Stimulated activated CD4-positive, alpha-beta T cell treated with anti-CD3 and anti-CD28 coated beads, Interleukin-1b, Interleukin-23, amount 100 ng/mL, for 24 hours (primary cell): ENCODE measurements at places on chromosomes 1 and 21.

- no peak for DNase-seq
Measured at GRCh38 chr1:119790451-119791198, 20.6 kb downstream of the REG4 start.

- DNase-seq, result no peak
Measured at GRCh38 chr1:235597867-235598553, 51.6 kb downstream of the GNG4 start.

DNA sequence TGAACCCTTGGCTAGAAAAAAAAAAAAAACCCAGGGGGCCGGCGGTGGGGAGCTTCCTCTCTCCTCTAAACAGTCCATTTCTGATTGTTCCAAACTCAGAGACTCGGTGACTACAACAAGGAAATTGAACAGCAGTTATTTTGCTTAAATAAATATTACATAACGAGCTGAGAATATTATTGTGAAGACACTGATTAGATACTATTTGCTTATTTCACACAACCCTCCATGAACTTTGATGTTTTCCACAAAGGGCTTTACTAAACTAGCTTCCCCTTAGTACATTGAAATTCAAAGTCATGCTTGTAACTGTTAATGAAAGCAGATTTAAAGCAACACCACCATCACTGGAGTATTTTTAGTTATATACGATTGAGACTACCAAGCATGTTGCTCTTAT, at the start of gene CFHR5:
CFHR5 (plus strand) TSS at position 279 of the 400 bp plus-strand sequence; CDS start at position 388, 109 bp downstream.
- no peak for DNase-seq

DNA sequence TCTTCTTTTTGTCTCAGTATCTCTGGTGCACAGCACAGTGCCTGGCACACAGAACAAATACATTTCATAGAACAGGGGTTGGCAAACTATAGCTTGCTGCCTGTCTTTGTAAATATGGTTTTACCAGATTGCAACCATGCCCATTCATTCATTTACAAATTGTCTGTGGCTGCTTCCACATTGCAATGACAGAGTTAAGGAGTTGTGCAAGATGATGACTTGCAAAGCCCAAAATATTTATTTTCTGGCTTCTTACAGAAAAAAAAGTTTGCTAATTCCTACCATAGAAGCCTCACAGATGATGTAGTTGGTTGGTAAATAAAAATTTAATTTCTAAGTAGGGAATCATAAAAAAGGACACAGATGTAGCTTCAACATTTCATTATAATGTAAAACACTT, 11.2 kb upstream of the HMGB4 start:
- DNase-seq, result no peak

DNA sequence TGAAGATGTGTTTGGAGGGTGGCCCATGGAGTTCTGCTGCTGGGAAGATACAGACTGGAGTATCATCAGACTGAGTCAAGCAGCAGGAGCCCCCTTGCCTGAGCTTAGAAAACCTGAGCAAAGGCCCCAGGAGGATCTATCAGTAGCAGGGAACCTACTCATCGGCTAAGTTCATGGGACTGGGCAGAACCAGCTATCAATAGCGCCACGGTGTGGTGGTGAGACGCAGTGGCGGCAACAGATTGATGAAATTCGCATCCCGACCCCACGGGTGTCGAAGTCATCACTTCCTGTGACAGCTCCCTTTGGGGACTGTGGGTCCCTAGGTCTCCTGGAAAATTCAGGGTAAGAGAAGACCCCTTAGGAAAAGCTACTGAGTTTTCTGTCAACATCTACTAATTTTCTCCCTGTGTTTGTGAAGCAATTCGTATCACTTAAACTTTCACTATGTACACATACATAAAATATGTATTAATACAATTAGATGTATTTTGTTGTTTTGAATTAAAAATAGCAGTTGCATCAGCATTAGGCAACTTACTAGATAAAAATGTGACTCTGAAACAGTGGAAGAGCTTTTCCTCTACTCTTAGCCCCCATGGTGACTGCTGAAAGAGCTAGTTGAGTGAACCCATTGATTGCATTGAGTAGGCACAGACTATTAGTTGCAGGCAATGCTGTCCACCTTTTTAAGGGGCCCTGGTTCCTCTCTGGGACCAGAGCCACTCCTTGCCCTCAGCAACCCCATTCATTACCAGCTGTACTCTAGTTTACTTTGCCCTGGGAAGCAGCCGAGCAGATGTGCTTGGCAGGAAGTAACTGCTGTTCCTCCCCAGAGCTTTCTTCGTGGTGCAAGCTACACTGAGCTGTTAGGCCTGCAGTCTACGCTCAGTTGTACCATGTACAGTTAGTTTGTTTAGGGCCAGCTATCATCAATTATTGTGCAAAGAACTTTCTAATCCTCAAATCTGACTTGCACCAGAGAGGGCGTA, 7.3 kb upstream of the CACNA1S start:
- DNase-seq, result peak; percentile 36

DNA sequence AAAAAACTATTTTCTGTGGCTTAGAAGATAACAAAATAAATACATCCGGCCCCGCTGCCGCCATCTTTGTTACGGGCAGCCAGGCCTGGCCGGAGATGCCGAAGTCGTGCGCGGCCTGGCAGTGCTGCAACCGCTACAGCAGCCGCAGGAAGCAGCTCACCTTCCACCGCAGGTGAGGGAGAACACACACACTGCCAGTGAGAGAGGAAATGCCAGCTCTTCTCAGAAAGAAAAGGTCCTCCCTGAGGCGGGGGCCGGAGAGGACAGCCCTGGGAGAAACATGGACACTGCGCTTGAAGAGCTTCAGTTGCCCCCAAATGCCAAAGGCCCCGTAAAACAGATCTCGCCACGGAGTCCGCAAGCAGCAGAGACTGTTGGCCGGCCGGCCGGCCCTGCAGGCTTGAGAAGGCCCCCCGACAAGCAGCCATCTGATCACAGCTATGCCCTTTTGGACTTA, 323.2 kb downstream of the AMY1C start:
- DNase-seq, result no peak

DNA sequence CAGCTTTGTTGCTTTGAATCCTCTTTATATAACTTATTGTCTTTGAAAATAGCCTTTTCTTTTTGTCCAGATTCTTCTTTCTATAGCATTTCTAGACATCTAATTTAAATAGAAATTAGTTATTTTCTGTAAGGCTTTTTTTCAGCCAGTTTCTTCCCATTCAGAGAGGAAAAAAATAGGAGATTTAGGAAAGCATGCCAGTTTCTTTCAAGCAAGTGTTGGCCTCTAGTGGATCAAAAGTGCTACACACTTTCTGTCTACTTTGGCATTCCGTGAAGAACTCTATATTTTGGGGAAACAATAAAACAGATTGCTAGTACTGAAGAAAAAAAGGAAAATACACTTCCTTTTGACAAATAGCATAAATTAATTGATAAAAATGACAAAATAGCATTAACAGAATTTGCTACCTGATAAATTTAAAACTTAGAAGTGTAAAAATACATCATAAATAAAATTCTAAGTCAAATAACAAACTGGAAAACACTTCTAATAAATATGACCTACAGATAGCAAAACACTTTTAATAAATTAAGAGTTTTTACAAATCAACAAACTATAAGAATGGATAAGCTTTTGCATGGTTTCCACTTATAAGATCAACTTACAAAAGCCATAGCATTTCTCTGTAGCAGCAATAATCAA, 13.1 kb upstream of the EXO1 start:
- DNase-seq, result no peak

DNA sequence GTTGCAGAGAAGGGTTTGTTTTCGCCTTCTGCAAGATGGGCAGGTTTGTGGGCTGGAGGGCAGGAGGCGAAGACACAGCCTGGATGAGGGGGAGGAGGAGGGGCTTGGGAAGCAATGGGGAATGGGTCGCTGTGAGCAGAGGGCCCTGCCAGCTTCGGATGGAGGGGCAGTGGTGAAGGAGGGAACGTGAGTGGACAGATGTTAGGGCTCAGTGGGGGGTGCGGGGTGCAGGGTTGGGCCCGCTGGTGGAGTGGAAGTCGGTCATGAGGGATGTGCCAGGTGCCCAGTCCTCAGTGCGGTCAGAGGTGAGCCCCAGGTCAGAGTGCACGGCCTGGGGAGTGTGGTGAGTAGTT, 55.5 kb upstream of the ABCG1 start:
- no peak for DNase-seq

DNA sequence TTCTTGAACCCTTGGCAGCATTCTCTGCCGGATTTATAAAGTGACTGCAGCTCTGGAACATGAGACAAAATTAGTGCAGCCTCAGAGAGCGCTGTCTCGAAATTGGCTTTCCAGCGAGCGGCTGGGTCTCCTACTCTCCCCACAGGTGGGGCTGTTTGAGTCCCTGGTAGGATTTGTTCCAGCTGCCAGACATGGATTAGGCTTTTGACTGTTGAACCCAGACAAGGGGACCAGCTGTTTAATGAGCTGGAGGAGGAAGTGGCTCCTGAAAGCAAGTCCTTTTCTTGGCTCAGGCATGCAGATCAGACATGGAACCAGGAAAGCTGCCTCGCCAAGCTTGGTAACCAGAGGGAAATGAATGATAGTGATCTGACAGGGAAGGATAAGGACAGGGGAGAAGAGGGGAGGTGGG, 69.6 kb downstream of the UBIAD1 start:
- no peak for DNase-seq

DNA sequence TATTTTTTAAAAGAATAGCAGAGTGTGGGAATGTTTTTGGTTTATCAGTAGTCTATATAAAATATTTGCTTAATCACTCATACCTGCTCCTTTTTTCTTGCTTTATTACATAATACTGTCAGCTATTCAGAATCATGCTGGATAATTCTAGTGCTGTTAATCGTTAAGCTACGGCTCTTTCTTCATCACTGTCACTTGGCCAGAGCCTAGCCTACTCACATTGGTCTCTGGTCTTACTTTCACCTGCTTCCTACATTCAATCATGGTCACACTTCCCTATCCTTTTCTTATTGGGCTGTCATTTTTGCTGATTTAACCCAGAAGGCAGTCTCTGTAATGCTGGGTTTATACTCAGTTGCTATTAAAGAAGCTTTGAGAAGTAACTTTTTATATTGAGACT, 2.5 kb downstream of the KLHL20 start:
- DNase-seq, result no peak

DNA sequence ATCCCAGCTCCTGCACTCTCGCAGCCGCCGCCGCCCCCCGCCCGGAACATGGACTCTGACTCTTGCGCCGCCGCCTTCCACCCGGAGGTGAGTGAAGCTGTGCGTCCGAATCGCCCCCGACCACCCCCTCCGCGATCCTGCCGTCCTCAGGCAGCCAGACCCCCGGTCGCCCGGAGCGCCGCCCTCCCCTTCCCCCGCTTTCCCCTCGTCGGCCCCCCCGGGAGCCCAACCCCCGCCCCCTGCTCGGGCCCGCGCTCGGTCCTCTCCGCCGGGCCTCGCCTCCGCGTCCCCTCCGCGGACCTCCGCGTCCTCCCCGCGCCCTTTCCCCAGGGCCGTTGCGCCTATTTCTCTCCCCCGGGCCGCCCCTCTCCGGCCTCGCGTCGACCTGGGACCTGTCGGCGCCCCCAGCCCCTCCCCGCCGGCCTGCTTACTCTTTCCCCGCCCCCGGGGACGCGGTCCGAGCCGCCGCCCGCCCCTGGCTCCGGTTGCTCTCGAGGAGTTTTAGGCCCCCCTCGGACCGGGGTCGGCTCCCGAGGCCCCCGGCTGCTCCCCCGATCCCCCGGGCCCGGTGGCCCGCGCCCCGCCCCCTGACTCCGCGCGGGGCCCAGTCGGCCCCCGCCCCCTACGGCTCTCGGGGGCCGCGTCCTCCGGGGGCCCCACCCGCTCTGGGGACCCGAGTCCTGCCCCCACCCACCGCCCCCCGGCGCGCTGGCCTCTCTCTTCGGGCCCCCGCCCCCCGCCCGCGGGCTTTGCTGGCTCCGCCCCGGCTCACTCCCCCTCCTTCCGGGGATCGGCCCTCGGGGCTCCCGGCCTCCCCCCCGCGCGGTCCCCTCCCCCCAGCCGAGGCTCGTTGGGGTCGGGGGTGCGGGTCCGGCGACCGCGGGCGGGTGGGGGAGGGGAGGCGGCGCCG, 743 bp downstream of the PHF13 start:
- no peak for DNase-seq

GRCh38 chr1:202291961-202292712, 49.6 kb downstream of the UBE2T start:
- DNase-seq, result no peak

DNA sequence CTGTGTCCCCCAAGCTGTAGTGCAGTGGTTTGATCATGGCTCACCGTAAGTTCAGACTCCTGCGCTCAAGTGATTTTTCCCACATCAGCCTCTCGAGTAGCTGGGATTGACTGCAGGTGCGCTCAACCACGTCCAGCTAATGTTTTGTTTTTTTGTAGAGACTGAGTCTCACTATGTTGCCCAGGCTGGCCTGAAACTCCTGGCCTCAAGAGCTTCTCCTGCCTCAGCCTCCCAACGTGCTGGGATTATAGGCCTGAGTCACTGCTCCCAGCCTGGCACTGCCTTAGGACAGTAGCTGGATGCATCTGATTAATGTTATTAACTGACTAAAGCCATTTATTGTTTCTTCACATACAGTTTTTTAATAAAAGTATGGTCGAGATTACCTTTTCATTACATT, 40.2 kb downstream of the RNF11 start:
- DNase-seq, result no peak

- DNase-seq, result no peak
Measured at GRCh38 chr1:10900251-10900651, 103.8 kb upstream of the CASZ1 start.

- no peak for DNase-seq
Measured at GRCh38 chr1:220887520-220888416, 8.5 kb downstream of the HLX start.

- DNase-seq, result no peak
Measured at GRCh38 chr1:9100471-9101043, 28.3 kb downstream of the GPR157 start.

DNA sequence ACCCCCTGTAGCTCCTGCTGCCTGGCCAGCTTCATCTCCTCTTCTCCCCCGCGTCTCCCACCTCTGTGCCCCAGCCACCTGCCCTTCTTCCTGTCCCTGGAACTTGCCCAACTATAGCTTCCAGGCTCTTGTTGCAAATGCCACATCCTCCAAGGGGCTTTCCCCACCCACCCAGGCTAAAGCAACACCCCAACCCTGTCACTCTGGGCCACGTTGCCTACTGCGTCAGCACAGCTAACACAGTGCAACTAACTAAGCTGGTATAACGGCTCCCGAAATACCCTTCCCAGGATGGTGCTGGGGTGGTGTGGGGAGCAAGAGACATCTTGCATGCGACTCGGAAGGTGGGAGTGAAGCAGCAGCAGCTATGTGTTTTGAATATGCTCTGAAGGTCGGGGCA, 19.7 kb downstream of the CAMK2N1 start:
- DNase-seq, result no peak

GRCh38 chr1:7743346-7743745, 27.8 kb upstream of the VAMP3 start:
- DNase-seq, result no peak

DNA sequence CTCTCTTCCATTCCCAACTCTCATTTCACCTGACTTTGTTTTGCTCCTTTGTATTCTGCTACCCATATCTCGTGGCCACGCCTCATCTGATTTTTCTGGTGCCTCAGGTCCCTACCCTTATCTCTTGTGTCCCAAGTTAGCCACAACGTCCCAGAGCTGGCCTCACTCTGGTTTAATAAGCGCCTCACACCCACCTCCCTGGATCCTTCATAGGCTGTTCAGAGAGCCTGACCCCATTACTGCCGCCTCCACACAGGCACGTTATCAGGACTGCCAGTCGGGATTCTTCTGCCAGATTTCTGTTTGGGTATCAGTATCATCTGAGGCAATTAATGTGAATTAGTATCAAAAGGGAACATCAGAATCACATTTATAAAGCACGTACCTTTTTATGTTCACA, 34.7 kb upstream of the TMEM125 start:
- DNase-seq, result no peak
